ENCODE measurements at places on chromosomes 1 and 21.

DNA sequence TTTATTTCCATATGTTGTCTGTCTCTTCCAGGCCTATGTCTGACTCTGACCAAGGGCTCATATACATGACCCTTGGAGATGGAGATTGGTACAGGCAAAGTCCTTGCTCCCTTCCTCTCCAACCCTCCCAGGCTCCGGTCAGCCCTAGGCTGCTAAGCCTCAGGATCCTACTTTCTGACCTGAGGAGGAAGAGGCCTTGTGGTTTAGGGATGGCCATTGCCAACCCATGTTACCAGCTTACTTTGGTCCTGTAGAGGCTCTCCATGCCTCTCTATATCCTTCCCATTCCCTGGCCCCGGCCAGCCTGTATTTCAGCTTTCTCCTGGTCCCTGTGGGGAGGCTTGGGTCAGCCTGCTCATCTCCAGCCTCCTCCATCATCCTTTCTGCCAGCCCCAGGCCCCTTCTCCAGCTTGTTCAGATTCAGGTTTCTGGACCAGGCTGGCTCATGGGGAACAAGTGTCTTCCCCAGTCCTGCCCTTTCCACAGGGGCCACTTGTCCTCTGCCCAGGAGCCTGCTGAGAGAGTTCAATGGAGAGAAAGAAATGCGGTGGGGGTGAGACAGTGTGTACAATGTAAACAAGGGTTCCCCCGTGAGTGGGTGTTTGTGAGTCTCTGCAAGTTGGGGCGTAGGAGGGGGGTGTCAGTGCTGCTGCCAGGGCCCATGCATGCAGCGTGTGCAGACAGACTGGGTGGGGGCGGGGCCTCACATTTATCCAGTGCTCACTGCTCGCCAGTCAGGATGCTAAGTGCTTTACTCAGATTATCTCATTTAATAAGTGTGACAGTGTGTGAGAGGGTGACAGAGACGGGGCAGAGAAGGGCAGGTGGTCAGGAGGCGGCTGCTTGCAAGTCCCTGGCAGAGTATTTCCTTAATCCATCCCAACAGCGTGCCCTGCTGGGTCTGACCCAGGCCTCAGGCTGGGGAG, 31.3 kb upstream of the FOXO6 start:
- DNase-seq: no peak

DNA sequence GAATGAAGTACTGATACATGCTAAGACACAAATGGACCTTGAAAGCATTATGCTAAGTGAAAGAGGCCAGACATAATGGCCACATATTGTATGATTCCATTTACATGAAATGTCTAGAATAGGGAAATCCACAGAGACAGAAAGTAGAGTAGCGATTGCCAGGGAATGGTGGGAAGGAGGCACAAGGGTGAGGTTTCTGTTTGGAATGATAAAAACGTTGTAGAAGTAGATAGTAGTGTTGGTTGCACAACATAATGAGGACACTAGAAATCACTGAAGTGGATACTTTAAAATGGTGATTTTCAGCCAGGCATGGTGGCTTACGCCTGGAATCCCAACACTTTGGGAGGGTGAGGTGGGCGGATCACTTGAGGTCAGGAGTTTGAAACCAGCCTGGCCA, 97.6 kb upstream of the VANGL1 start:
- no peak for DNase-seq

- DNase-seq: peak; percentile 21
Measured at GRCh38 chr1:226287587-226287986, 21.4 kb downstream of the LIN9 start.

DNA sequence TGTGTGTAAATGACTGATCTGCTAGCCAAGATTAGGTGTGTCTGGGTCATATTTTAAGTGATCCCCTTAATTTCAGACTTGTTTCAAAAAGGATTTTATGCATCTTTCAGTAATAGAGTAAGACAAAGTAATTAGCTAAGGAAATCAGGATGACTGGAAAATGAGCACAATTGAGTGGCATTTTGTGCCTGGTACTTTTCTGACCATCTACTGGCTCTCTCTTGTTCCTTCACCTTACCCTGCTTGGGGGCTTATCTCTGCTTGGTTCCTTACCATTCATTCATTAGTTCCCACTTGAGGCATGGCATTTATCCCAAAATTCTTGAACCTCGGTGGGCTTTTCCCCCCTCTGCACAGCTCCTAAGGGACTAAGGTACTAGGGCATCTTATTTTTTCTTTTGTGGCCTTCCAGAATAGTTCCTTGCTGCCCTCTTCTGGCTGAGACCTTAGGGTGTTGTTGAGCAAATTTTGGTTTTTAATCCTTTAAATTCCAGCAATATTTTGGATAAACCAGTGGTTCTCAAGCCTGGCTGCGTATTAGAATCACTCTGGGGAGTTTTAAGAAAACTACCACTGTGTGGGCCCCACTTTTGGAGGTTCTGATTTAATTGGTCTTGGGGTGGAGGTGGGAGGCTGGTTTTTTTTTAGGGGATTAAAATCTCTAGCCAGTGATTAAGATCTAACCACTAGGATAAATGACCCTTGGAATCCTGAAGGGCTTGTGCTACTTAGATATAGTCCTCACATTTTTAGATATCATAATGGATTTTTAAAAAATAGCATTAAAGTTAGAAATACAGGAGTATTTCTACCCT, 50.8 kb downstream of the HS2ST1 start:
- DNase-seq: peak; percentile 36

DNA sequence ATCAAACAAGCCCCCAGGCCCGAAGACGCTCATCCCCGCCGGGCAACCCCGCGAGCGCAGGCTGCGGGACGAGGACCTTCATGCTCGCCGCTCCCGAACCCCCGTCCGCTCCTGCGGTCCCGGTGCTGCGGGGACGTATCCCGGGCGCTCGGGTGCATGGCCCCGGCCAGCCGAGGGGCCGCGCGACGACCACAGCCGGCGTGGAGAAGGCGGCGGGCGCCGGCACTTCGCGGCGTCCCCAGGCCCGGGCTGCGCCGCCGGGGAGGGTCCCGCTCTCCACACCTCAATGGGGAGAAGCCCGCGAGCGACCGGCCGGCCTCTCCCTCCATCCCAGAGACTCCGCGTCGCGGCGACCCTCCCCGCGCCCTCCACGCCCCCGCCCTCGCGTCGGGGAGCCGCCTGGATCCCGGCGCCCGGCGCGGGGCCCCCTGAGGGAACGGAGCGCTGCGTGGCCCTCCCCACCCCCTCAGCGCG, 401 bp downstream of the ERRFI1 start:
- DNase-seq: no peak

GRCh38 chr1:242025681-242026080, 26.8 kb upstream of the MAP1LC3C start:
- no peak for DNase-seq

DNA sequence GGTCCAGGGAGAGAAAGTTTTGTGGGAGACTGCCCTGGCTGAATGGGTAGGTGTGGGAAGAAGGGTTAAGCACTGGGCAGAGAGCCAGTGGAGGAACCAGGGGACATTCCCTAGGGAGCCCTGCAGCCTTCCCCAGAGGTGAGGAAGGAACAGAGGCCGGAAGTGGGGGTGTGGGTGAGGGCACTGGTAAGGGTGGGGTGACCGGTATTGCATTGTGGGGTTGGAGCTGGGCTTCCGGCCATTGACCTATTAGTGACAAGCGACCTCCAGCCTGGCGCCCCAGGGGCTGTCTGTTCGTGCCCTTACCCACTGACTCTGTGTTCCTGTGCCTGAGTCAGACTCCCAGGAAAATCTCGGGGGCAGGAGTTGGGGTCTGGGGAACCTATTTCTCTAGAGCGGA, 3.5 kb upstream of the TSPAN1 start:
- DNase-seq: peak; percentile 79

DNA sequence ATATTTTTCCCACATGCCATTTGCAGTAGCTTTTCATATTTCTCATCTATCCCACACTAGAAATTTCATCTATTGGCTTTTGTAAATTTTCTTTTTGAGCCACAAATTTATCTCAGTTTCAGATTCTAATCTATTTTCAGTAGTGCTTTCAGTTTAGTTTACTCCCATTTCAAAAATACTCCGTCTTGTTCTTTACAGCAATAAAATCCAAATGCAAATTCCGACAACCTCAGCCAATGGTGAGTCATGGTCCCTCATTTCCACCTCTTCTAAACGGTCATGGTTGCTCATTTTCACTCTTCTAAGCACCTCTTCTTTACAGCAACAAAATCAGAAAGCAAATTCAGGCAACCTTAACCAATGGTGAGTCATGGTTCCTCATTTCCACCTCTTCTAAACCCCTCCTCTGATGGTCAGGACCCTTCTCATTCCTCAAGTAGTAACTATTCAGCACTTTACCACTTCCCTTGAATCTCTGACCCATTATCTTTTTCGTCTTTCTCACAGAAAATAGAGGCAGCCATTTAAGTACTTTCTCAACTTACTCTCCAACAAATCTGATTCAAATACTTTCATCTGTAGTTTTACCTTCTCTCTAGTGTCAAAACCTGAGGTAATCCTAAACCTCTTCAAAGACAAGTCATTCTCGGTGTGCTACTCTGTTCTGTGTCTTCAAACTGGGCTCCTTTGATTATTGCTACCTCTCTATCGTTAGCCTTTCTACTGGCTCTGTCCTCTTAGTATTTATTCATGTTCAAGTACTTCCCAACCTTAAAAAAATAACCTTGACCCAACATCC, 34.4 kb downstream of the C21orf91 start:
- peak; percentile 81 for DNase-seq

GRCh38 chr1:36829961-36830360, 204.4 kb downstream of the GRIK3 start:
- DNase-seq: no peak

DNA sequence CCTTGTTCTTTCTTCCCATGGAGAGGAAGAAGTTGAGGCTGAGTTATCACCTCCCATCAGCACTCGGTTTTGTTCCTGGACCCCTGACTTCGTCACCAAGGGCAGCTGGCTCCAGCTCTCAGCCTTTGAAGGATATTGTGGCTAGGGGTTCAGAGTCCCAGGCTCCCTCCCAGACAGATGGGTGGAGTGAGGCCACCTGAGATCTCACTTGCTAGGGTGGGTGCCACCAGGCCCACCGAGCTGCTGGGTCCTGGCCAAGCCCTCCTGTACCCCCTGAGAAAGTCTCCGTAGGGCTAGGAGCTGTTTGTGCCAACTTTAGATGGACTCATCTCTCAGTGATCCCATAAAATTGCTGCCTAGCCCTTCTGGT, 6.9 kb downstream of the MX2 start:
- DNase-seq: no peak

DNA sequence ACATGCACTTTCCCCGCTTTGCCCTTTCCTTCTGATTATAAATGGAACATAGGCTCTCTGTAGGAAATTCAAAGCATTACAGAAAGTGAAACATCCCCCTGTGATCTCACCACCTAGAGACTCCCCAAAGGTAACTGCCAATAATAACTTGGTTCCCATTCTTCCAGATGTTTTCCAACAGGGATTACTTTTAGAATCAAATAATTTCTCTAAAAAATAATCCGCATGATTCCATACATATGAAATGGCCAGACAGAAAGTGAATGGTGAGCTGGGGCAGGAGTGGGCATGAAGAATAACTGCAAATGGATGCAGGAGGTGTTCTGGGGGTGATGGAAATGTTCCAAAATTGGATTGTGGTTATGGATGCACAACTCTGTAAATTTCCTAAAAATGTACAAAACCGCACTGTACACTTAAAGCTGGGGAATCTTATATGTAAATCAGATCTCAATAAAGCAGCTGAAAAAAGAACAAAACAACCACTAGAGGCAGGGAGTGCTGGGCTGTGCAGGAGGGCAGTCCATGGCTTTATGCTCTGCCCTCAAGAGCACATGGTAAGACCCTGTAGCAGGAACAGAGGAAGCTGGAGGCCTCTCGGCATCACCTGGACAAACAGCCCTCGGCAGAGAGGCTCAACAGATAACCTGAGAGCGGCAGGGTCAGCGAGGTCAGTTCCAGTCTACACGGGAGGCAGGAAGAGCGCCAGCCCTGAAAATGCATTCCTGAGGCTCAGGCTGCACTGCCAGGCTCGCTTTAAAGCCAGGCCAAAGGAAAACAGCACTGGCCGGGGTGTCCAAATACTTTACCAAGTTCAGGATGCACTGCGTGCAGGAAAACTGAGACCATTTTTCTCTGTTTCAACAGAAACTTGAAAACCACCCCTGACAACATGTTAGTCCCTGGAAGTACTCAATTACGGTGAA, 39.7 kb downstream of the CAPZB start:
- no peak for DNase-seq

DNA sequence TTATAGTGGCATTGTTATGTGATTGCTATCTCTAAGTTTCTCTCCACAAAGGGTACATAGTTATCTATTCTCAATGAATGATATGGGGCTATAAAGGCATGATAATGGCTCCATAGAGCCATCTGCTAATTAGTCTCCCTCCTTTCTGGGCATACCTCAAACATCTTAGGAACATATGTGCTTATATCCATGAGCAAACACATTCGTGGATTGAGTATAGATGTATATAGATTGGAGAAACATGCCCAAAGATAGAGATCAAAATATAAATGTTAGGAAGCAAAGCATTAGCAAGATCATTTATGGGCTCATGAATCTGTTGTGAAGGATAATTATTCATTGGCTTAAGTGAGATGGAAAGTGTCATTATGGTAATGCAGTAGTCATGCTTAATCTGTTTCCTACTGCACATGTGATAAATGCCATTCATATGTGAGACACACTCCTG, 155.8 kb upstream of the UBE2U start:
- DNase-seq: no peak

GRCh38 chr21:22791986-22792560, 1793.9 kb downstream of the NCAM2 start:
- DNase-seq: peak; percentile 49

GRCh38 chr1:77378723-77379535, 97.1 kb downstream of the AK5 start:
- DNase-seq: no peak

- no peak for DNase-seq
Measured at GRCh38 chr1:2377751-2378440, 13.5 kb downstream of the MORN1 start.

DNA sequence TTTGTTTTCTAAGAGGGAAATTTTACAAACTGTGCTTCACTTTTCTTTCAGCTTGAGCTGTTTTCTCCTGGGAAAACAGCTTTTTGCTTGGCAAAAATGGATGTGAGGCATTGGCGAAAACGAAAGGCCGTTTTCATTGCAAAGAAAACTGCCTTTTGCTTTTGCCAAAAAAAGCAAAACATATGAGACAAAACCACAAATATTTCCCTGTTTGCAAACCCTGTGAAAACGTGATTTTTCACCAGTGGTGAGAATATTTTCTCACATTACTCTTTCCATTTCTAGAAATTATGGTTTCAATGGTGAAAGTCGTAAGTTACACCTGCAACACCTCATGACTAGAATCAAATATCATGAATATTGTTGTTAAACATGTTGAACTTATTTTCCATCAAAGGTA, 74.0 kb upstream of the ZBTB18 start:
- DNase-seq: no peak

DNA sequence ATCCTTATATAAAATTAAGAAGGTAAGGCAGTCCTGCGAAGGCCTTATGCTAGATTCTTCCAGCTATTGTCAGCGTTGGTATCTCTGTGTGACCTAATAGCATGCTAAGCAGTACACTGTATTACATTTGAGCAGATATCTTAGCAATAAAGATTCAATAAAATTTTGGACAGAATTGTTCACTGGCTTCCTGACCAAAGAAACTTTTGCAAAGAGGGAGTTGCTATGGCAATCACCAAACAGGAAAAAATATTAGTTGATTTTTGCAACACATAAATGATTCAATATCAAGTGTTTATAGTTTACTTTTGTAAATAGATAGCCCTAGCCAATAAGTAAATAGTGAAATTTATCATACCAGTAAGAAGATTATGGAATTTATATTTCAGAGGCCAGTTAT, 31.0 kb upstream of the PLEKHO1 start:
- DNase-seq: no peak
